Mammary microvascular endothelial cell (primary cell): ENCODE measurements at places on chromosomes 4 and X. TPM values are rescaled to one million over a fixed set of nuclear protein-coding genes. Genes with fewer than 3 reads are reported as not detected.

The CENPVL2 gene
- not detected in 2 replicates for total RNA-seq

The BMPR1B gene
- total RNA-seq: not detected in 2 replicates

The FAM133A gene
- not detected in 2 replicates for total RNA-seq

The RENBP gene
- 5.6 and 7.6 TPM in 2 replicates for total RNA-seq

The SLC7A11 gene
- 52.2 and 55.5 TPM in 2 replicates for total RNA-seq

The TMPRSS11F gene
- total RNA-seq: not detected in 2 replicates

The SH2D1A gene
- not detected in 2 replicates for total RNA-seq

The PABPC5 gene
- total RNA-seq: 0.44 and 0.47 TPM in 2 replicates

The SH3RF1 gene
- total RNA-seq: 11.9 and 13.3 TPM in 2 replicates

The PRDM5 gene
- total RNA-seq: 4.4 and 6.8 TPM in 2 replicates

The INTS6L gene
- total RNA-seq: 0.93 and 1.5 TPM in 2 replicates

The TXK gene
- 1.4 and 1.5 TPM in 2 replicates for total RNA-seq

The MXRA5 gene
- not detected in 2 replicates for total RNA-seq

The STPG2 gene
- total RNA-seq: 0.84 TPM in 1 of 2 replicates, not detected in the other

The HEPH gene
- 0.20 and 1.5 TPM in 2 replicates for total RNA-seq

The GPR173 gene
- 0.84 and 0.93 TPM in 2 replicates for total RNA-seq

The MTM1 gene
- 7.8 and 8.4 TPM in 2 replicates for total RNA-seq

The CMC4 gene
- 17.3 and 22.8 TPM in 2 replicates for total RNA-seq

The CYBB gene
- total RNA-seq: not detected in 2 replicates

The CXCL11 gene
- 4.4 and 4.7 TPM in 2 replicates for total RNA-seq

The MOSPD2 gene
- 8.9 and 11.5 TPM in 2 replicates for total RNA-seq

The GAB1 gene
- total RNA-seq: 4.6 and 5.5 TPM in 2 replicates

The COX7B gene
- 443 and 492 TPM in 2 replicates for total RNA-seq

The ADH1B gene
- total RNA-seq: not detected in 2 replicates

The NSG1 gene
- 2.4 and 2.7 TPM in 2 replicates for total RNA-seq

The ZCCHC12 gene
- total RNA-seq: 0.33 TPM in 1 of 2 replicates, not detected in the other

The GC gene
- not detected in 2 replicates for total RNA-seq
